Neural cell (in vitro differentiated cells): ENCODE measurements at places on chromosomes 11 and 22. TPM values are rescaled to one million over a fixed set of nuclear protein-coding genes. Genes with fewer than 3 reads are reported as not detected.

CRYBB2 gene
- polyA plus RNA-seq: 2.4 TPM in 1 of 2 replicates, not detected in the other

SLC6A5 gene
- polyA plus RNA-seq: not detected in 2 replicates

PDGFD gene
- 1.0 and 1.3 TPM in 2 replicates for polyA plus RNA-seq

ARHGAP8 gene
- 3.0 and 5.0 TPM in 2 replicates for polyA plus RNA-seq

OTOG gene
- 0.08 TPM in 1 of 2 replicates, not detected in the other for polyA plus RNA-seq
